Mammary epithelial cell (primary cell): ENCODE measurements at places on chromosomes 4 and X. TPM values are rescaled to one million over a fixed set of nuclear protein-coding genes. Genes with fewer than 3 reads are reported as not detected.
A peak's percentile ranks its signal among the peaks of the same experiment; 100 is the strongest.

Gene GPRASP3
- 3.3 TPM for total RNA-seq

Gene ATP8A1
- total RNA-seq = 0.03 TPM in 1 of 2 replicates, not detected in the other

Gene MAGEA10
- total RNA-seq = not detected

Gene ASB12
- not detected for total RNA-seq

Gene CT45A8
- total RNA-seq = not detected

Gene OTC
- total RNA-seq = not detected in 2 replicates

DNA sequence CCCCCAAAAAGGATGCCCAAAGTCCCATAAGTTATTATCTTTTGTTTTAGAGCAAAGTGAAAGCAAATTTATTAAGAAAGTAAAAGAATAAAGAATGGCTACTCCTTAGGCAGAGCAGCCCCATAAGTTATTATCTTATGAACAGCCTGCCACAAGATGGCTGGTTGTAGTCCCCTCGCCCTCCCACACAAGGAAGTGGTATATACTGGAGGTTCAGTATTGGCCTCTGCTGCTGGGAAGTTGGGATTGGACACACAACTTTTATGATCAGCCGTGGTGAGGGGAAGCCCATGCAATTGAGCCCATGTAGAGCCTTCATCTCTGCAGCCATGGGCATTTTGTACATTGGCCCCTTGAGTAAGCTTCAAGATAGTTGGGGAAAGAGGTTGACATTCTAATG lies 8.0 kb upstream of the SMIM10 start:
- DNase-seq = no peak

GRCh38 chr4:150746156-150746555 lies 164.2 kb downstream of the MAB21L2 start:
- DNase-seq = no peak

- DNase-seq = no peak
These were observed 96.4 kb downstream of the GPC3 start for GRCh38 chrX:133888984-133889383.

- DNase-seq = peak; percentile 23
These were observed 16.3 kb downstream of the MAML3 start for GRCh38 chr4:140137671-140138070.

- no peak for DNase-seq
These were observed 345.1 kb upstream of the HS3ST1 start for GRCh38 chr4:11773798-11774197.

DNA sequence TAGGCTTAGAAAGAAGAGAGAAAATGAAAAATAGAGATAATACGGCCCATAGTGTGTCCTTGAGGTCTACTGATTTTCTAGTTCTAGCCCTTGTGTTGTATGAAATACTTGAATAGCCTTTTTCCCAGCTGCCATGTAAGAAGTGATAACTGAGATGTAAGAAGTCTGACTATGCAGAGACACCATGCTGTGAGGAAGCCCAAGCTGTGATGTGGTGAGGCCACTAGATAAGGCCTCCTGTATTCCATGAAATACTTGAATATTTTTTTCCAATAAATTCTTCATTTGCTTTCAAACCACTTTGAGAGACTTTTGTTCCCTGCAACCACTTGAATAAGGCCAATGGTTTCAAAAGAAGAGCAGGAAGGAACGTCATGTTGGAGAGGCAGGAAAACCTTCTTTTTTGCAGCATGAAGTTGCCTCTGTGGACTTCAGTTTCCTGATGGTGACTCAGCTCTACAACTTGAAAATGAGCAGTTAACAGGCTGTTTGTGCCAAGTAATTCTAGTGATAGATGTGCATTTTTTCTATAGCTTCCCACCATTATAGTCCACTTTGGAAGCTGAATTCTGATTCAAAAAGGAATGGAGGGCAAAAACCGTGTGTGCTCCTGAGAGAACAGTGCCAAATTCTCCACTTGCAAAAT lies 25.5 kb upstream of the FAM9C start:
- DNase-seq = no peak

GRCh38 chr4:151804821-151805220 lies 44.0 kb upstream of the GATB start:
- DNase-seq = no peak

- DNase-seq = no peak
These were observed 443.3 kb upstream of the FAT1 start for GRCh38 chr4:187166886-187167512.

- no peak for DNase-seq
These were observed 434.5 kb upstream of the FTHL17 start for GRCh38 chrX:31506360-31506759.

DNA sequence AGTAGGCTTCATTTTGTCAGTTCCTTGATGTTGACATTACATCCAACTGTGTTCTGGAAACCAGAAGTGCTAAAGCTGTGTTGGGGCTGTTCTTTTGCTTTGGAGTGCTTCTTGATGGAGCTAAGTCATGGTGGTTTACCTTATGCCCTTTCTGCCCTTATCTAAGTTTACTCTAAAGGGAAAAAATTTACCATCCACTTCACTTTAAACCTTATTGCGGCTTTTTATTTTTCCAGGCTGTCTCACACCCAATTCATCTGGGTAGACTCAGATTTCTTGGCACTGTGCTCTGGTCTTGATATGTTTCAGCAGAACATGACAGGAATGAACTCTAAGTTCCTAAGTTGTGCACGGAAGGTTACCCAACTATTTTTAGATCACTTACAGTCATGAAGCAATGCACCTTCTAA lies 104.7 kb upstream of the TTC29 start:
- DNase-seq = peak; percentile 24

GRCh38 chrX:107541244-107541643 lies 87.1 kb upstream of the PRPS1 start:
- no peak for DNase-seq

GRCh38 chrX:40098264-40099054 lies 701 bp upstream of the BCOR start:
- DNase-seq = peak; percentile 47

DNA sequence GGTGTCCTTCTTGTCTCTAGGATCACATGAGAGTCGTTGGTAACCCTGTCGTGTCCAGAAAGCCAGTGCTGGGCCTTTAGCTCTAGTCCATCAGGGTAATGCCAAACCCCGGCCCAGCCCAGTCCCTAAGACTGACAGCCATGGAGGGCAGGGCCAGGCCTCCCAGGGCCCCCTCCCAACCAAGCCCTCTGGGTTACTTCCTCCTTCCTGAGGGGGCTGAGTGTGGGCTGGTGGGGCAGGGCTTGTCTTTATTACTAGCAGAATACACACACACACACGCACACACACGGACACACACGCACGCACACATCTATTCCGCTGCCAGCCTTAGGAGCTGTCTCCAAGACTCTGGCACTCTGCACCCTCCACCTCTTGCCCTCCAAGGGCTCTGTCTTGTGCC lies 35.6 kb upstream of the CDKN2AIP start:
- no peak for DNase-seq

- DNase-seq = no peak
These were observed 15.3 kb downstream of the RTL3 start for GRCh38 chrX:78643874-78644273.

DNA sequence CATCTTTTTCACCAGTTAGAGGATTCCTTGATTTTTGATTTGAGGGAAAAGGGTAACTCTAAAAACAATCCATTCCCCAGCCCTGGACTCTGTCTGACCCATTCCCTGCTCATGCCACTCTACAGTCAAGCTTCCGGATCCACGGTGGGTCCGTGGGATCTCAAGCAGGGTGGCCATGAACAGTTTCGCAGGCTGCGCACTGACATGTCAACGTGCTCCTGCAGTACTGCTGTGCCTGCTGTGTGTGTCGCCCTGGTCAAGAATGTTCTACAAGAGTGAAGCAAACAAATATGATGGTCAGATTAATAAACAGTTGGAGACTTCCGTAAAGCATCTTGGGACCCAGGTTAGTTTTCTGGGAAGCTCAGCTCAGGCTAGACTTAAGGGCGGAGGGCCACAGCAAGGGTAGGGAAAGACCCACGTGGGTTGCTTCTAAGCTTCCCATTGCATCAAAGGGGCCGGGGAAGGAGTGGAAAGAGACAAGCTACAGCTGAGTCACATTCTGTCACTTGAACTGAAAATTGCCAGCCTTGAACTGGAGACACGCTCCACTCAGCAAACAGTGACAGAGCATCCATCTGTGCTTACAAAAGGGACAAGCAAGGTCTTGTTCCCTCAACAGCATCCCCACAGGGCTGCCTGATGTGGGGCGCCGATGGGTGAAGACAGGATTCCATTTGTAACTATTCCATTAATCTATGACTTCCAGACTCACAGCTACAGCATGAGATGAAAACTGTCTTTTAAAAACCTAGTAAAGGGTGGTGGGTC lies 81.8 kb downstream of the MTMR1 start:
- DNase-seq = no peak

DNA sequence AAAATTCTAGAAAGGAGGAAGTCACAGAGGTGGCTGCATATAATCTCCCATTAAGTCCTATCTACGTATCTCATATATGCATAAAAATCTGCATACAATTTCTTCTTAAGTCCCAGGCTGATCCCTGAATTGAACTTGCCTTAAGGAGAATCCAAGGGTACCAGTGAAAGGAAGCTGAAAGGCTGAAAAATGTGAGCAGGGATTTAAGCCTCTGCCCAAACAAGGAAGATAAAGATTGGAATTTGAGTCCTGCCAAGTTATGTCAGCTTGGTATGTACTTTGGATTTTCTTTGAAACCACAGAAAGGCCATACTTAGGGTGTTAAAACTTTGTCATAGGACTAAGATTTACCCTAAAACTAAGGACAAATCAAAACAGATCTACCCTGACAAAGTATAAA lies 26.5 kb upstream of the GEMIN8 start:
- no peak for DNase-seq

DNA sequence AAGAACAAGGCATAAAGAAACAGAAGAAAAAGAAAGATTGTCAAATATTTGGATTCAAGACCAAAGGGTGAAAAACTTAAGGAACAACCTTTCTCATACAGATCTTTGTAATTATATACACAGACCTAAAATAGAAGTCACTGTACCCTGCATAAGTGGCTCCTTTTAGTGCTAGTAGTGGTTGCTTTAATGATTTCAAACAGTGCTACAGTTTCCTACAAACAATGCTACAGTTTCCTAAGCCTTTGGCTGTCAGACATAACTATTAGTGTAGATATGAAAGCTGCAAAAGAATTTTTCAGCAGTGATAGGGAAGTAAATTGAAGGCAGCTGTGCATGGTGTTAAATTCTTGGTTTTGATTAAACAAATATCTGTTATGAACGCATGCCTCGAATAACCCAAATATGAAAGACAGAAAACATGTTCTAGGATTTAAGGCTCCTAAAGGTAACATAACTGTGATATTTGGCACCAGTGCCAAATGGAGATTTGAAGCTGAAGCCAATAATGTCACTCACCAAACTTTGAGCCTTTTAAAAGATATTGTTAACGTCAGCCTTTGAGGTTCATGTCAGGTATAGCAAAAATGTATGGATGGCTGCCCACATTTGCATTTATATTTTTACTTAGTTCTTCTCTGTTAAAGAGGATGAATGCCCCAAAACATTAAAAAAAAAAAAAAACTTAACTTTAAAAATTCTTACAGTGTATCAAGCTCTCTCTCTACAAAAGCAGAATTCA lies 36.6 kb downstream of the SMARCAD1 start:
- DNase-seq = no peak

DNA sequence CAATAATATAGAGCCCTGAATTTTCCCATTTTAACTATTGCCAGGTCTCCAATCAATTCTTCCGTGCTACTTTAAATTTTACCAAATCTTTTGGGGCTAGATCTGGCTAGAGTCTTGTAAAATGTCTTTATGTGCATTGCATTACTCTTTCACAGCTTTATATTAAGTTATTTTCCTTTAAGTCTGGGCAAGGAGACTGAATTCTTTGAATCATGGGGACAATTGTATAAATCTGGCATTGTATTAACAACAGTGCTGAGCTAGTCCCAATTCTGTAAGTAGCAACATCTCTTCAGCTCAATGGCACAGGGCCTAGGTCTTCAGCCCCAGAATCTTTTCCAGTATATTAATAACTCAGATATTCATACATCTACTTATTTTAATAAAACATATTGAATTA lies 1080.4 kb upstream of the INTU start:
- DNase-seq = no peak

GRCh38 chrX:136762820-136763452 lies 17.8 kb downstream of the ARHGEF6 start:
- DNase-seq = no peak
